ENCODE measurements at places on chromosomes 2 and 18.
A peak's percentile ranks its signal among the peaks of the same experiment; 100 is the strongest.

GRCh38 chr2:241184901-241185300 is 3.6 kb upstream of the ANO7 start:
- DNase-seq = no peak

DNA sequence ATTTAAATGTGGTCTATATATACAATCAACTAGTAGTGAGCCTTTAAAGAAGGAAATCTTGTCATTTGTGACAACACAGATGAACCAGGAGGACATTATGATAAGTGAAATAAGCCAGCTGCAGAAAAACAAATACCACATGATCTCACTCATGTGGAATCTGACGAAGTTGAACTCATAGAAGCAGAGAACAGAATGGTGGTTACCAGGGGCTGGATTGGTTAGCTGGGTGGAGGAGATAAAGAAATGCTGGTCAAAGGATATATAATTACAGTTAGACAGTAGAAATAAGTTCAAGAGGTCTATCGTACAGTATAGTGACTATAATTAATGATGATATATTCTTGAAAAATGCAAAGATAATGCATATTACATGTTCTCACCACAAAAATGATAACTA is 267.9 kb downstream of the FBXO15 start:
- peak; percentile 7 for DNase-seq

DNA sequence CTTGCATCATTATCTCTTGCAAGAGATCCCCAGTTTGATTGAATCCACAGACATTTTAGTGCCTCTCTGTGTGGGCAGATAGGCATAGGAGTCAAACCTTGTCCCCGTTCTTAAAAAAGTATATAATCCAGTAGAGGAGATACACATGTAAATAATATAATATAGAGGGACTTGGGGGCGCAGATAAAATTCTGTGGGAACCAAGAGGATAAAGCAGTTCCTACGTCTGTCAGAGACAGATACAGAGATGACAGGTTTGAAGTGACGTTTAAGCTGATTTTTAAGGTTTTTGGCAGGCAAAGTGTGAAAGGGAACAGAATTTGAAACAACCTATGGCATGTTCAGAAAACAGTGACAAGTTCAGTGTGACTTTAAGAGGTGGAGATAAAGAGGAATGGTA is 63.1 kb downstream of the CAB39 start:
- no peak for DNase-seq

- DNase-seq = no peak
These were observed 147.0 kb downstream of the ATP9B start for GRCh38 chr18:79216176-79216575.

DNA sequence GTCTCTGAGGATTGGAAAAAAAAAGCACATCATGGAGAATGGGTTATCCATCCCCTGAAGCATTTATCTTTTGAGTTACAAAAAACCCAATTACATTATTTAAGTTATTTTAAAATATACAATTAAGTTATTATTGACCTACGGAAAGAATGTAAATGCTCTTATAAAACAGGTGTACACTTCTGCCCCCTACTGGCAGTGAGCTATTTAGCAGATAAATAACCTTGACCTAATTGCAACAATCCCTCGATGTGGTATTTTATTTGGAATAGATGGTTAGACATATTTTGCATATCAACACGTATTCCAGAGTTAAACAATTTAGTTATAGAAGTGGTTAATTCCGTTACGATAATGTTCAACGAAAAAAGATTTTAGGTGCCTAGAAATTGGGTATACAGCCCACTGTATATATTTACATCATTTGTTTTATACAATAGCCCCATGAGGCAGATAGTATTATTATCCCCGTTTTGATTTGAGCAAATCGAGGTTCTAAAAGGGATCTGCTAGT is 9.1 kb upstream of the DAW1 start:
- peak; percentile 51 for DNase-seq

GRCh38 chr18:55522011-55522410 is 66.0 kb downstream of the TCF4 start:
- no peak for DNase-seq

DNA sequence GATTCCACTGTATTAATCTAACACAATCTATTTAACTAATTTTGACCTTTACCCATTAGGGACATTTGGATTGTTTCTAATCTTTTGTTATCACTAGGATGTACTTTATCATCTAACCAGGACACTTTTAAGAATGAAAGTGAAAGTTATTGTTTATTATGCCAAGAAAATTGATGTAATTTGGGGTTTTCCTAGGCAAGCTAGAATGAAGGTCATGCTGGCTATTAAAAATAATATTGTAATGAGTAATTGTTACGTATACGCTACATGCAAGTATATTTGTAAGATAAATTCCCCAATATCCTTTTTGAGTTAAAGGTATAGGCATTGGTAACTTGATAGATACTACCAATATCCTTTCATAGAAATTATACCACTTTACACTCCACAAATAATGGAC is 74.6 kb downstream of the COL5A2 start:
- DNase-seq = no peak

- DNase-seq = no peak
These were observed 4.8 kb downstream of the ONECUT2 start for GRCh38 chr18:57439985-57440330.

DNA sequence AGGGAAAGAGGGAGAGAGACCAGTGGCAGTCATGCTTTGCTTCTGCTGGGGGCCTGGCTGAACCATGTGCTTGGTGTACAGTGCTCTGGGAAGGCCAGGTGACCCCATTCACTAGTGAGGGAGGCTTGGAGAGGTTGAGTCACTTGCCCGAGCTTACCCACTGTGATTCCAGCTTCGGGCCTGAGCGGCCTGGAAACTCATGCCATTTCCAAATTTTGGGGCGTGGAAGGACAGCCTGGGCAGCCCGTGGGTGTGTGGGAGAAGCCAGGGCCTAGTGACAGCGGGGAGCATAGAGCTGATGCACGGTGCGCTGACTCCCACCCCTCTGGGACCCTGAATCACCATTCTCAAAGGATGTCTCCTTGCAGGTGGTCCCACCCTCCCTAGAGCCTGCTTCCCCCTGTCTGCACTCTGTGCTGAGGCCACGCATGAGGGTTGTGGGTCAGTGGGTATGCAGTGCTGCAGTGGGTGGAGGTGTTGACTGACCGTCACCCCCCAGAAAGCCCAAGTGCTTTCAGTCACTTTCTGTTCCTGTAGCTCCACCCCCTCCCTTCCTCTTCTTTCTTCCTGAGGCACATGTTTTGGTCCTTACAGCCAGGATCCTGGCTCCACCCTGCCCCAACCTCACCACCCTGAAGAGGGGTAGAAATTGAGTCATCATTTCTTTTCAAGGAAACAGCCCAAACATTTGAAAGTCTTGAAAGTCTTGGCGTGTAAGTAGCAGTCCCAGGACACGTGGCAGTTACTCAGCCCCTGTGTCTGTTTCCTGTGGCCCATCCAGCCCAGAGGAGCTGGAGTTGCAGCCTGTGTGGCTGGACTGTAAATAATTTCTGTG is 69.3 kb upstream of the MCFD2 start:
- no peak for DNase-seq

- DNase-seq = no peak
These were observed 143.0 kb upstream of the MYCN start for GRCh38 chr2:15797231-15797938.

GRCh38 chr2:96810783-96811192 is 5.3 kb upstream of the CNNM3 start:
- no peak for DNase-seq

DNA sequence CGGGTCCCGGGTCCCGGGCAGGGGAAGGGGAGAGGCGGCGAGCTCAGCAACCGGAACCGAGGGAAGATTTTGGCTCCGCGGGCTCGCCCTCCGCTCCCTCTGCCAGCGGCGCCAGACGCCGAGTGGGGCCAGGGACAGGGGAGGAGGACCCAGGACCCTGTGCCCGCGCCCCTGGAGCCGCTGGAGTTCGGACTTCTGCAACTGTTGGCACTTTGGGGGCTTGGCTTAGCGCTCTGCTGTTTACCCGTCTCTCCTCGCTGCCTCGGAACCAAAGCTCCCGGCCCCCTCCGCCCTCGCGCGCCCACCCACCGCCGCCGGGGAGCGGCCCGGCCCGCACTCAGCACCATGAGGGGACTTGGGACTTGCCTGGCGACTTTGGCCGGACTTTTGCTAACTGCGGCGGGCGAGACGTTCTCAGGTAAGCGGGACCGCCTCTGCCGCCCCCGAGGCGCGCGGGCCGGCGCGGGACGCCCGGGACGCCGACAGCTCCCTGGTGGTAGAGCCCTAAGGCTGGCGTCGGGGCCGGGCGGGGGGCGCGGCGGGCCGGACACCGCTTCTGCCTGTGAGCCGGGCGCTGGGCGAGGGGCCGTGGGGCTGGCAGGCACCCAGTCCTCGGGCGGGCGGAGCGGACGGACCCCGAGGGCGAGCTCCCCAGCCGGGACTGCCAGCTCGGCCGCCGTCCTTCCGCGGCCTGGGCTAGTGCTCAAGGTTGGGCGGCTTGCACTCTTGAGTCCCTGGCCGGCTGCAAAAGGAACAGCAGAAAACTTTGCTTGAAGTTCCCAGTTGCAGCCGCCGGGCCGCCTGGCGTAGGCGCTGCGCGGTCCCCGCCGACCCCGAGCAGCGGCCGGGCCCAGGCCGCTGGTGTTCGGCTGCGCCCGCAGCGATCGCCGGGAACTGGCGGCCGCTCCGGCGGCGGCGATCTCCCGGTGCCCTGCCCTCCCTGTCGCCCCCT is 634 bp downstream of the PTPRM start:
- DNase-seq = peak; percentile 85

- no peak for DNase-seq
These were observed 212.8 kb upstream of the BOD1L2 start for GRCh38 chr18:56934131-56934530.

- DNase-seq = no peak
These were observed 184.3 kb downstream of the RPIA start for GRCh38 chr2:88875736-88876135.

DNA sequence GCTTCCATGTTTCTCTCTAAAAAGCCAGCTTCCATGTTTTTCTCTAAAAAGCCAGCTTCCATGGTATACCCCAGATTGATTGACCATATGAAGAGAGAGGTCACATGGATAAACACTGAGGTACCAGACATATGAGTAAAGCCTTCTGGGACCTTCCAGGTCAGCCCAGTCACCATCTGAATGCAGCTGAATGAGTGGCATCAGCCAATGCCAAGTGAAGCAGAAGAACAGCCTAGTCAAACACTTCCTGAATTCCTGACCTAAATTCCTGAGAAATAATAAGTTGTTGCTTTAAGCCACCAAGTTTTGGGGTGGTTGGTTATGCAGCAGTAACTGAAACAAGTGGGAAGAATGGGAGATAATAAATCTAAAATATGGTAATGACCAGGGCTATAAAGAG is 5.7 kb upstream of the ALS2 start:
- peak; percentile 71 for DNase-seq

DNA sequence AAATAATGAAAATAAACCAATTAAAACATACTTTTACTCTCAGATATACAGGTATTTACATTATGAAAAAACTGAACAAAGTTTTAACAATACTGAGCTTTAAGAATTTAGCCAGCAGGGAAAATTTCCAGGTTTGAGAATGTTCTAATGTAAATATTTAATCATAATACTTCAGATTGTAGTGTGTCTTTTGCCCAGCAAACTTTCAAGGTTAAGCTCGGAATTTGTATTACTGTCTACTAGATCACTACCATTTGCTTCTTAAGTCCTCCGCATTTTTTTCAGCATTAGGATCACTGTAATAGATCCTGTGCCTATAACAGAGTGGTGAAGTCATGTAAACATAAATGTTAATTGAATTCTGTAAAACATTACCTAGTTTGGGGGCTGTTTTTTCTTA is 52.7 kb downstream of the CFAP210 start:
- DNase-seq = no peak

GRCh38 chr2:154264024-154264423 is 392.3 kb downstream of the GALNT13 start:
- no peak for DNase-seq

DNA sequence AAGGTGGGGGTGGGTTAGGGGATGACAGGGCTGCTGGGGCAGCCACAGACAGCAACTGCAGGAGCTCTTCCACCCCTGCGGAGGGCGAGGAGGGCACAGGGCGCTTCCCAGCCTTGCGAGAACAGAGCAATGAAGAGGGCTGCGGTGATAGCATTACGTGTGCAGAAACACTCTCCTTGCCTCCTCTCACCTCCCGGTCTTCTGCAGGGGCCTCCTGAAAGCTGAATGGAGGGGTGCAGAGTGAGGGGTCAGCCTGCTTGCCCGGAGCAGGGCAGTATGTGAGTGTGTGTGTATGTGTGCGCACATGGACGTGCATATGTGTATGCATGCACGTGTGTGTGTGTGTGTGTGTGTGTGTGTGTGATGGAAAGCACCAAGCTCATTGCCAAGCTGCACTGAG is 29.5 kb upstream of the IL1R2 start:
- DNase-seq = no peak

DNA sequence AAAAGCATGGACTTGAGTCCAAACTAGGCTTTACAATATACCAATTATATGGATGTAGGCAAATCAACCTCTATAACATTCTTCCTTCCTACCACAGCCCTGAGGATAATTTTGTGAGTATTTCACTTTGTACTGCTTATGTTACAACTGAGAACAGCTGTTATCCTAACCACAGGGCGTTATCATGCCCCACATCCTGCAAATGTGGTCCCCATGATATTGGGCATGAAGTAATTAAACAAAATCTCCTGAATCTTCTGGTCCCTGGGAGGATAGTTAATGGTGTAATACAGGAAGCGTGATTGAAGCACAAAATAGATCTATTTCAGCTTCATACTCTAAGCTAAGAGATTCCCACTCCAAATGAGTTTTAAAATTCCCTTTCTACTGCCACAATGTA is 223.6 kb downstream of the CDH20 start:
- no peak for DNase-seq

- DNase-seq = peak; percentile 10
These were observed 382.1 kb downstream of the NRXN1 start for GRCh38 chr2:50649626-50650402.

- DNase-seq = no peak
These were observed 88.4 kb downstream of the EHD3 start for GRCh38 chr2:31322371-31322770.

DNA sequence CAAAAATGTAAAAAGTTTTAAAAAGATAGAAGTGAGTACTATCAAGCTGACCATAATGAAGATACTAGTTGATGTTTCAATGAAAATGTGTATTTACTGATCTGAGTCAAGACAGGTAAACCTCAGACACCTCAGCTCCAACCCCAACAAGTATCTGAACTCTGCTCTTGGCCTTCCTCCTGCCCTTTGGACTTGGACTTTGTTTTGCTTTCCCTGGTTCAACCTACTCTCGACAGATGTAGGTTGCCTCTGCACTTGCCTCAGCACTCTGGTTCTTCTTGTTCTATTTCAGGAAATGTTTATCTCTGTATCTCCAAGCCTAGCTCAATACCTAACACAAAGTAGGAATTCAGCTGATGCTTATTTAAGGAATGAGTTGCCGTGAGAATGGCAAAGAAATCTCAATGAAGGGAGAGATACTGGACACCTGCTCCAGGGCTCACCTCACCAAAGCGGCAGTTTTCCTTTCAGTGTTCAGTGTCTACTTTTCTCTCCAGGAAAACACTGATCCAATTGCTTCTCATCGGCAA is 248.8 kb upstream of the CTAGE1 start:
- no peak for DNase-seq

GRCh38 chr2:109143214-109144187 is 14.5 kb downstream of the SH3RF3 start:
- no peak for DNase-seq

GRCh38 chr2:18889565-18890332 is 300.4 kb upstream of the NT5C1B start:
- no peak for DNase-seq

- no peak for DNase-seq
These were observed 326.8 kb downstream of the AKAIN1 start for GRCh38 chr18:4870177-4870773.

GRCh38 chr2:105361102-105361889 is 24.0 kb downstream of the C2orf49 start:
- DNase-seq = no peak
